ENCODE measurements at places on chromosomes 1 and 21.

DNA sequence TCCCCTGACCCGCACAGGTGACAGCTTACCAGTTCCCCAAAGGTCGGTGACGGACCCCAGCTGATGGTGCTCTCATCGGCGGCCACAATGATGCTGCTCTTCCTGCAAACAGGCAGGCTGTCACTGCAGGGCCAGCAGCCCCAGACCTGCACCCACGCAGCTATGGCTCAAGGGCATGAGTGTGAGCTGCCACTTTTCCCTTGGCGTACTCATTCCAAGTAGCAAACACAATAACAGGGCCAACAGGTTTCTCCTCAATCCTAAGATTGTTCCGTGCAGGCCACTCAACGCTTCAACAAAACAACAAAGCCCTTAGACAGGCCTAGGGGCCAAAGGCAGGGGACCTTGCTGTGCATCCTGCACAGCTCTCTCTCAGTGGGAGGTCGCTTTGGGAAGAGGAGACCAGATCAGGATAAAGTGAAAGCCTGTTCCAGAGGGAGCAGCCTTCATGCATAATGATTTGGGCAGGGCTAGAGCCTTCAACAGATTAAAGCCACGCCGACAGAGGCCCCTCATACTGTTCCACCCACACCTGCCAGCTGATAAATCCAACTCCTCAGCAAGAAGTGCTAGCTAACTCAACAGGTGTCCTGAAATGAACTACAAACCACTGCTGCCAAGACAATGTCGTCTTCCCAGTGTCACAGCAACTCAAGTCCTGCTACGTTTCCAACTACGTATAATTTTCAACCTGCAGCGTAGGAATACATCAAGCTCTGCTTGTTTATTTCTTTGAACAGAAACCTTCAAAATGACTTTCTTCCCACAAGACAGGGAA, 27.2 kb downstream of the RCC2 start:
- DNase-seq: no peak

- DNase-seq: peak; percentile 19
These were observed 704 bp upstream of the CRABP2 start for GRCh38 chr1:156705918-156706656.

- no peak for DNase-seq
These were observed at the start of gene SPRR3 for GRCh38 chr1:153001382-153001781. Gene SPRR3 (plus strand): TSS chr1:153001749. CDS start chr1:153003021, 1,272 bp downstream.

- DNase-seq: no peak
These were observed 20.5 kb downstream of the PLA2G4A start for GRCh38 chr1:186849271-186849671.

DNA sequence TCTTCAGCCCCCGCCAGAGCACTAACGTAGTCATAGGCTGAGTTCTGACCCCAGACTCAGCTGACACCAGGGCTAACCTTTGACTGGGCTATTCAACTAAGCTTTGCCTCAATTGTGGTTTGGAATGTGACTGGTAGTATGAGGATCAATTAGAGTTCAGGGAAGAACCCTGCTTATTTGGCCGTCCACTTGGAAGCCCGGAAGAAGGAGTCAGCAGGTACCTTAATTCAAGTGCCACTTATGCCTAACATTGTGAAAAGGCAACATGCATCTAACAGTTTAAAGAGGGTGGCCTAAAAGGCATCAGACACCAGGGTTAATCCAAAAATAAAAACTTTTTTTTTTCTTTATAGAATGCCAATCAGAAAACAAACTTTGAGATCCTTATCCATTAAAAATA, 92.3 kb downstream of the BEND5 start:
- DNase-seq: no peak

GRCh38 chr1:33237579-33237978, 18.7 kb upstream of the ZNF362 start:
- DNase-seq: no peak

DNA sequence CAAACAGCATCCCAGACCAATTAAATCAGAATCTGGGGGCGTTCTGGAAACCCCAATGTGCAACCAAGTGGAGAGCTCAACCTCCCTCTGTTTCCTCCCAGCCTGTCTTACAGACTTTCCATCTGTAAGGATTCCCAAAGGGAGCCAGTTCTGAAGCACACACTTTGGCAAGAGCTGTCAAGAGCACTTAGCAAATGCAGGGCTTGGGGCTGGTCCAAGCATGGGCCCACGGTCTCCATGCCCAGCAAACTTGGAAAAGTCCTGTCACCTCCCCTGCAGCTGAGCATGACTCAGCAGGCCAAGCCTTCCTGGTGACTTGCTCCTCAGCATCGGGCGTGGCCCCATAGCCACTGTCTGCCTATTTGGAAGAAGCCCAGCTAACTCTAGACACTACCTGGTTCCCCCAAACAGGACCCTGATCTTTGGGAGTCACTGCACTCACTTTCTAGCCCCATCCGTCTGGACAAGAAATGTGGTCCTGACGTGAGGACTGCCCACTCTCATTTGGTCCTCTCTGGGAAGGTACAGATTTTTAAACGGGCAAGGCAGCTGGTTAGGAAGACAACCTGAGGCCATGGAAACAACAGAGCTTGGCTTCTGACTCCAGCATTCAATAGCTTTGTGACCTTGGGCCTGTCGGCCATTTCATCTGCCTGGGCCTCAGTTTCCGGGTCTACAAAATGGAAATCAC, 16.9 kb downstream of the SLC2A1 start:
- peak; percentile 32 for DNase-seq

- no peak for DNase-seq
These were observed 601 bp downstream of the UBE2G2 start for GRCh38 chr21:44800971-44801467.

DNA sequence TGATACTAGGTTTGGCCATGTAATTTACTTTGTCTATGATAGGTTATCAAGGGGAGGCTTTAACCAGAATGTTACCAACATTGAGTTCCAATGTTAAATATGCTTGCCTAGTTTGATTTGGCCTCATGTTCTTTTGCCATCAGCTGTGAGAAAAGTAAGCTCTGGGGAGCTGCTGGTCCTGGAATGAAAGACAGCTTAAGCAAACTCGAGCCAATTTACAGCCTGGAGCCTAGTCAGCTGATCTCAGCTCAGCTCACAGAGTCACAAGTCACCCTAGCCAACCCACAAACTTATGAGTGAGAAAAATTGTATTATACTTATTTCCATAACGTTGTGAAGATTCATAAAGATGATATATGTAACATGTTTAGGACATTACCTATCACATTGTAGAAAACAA, 426.7 kb downstream of the RWDD3 start:
- DNase-seq: no peak

- DNase-seq: no peak
These were observed 29.1 kb downstream of the IL12RB2 start for GRCh38 chr1:67336783-67337182.

GRCh38 chr21:26732432-26733221, 112.6 kb downstream of the ADAMTS1 start:
- peak; percentile 51 for DNase-seq

GRCh38 chr21:40454057-40454456, 392.9 kb downstream of the DSCAM start:
- no peak for DNase-seq

- DNase-seq: no peak
These were observed 37.8 kb upstream of the SLC2A1 start for GRCh38 chr1:42996384-42996970.

DNA sequence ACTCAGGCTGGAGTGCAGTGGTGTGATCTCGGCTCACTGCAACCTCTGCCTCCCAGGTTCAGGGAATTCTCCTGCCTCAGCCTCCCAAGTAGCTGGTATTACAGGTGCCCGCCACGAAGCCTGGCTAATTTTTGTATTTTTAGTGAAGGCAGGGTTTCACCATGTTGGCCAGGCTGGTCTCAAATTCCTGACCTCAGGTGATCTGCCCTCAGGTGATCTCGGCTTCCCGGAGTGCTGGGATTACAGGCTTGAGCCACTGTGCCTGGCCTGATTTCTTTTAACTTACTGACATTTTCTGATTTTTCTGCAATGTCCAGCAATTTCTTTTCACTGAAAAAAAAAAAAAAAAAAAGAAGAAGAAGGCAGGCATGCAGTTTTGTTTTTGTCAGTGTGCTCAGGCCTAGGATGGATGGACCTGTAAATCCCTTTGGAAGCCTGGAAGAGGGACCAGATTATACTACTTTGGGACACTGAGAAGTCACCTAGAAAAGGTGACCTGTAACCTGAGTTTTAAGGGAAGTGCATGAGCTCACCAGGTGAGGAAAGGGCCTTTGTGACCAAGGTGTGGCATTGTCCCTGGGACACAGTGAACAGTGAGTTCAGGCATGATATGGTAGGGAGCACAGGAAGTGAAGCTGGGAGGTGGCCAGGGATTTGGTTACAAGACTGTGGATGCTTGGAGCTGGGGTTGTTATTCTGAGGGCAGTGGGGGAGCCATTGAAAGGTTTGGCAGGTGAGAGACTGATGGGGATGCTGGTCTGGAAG, 2.7 kb upstream of the TMEM61 start:
- no peak for DNase-seq

DNA sequence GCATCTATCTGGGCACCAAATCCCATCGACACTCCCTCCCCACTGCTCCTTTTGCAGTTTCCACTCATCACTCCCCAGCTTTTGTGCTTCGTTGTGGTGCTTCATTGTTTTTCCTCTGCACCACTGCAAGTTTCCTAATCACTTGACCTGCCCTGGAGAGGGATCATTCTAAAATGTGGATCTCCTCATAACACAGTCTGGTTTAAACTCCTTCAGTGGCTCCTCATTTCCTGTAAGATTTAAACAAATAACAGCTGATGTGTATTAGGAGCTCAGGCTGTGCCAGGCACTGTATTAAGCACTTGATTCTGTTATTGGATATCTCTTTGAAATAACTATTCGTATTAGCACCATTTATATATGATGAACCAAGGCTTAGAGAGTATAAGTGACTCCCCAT, 51.3 kb downstream of the MAP10 start:
- DNase-seq: no peak

- DNase-seq: peak; percentile 23
These were observed 40.0 kb downstream of the URB2 start for GRCh38 chr1:229665912-229666558.

DNA sequence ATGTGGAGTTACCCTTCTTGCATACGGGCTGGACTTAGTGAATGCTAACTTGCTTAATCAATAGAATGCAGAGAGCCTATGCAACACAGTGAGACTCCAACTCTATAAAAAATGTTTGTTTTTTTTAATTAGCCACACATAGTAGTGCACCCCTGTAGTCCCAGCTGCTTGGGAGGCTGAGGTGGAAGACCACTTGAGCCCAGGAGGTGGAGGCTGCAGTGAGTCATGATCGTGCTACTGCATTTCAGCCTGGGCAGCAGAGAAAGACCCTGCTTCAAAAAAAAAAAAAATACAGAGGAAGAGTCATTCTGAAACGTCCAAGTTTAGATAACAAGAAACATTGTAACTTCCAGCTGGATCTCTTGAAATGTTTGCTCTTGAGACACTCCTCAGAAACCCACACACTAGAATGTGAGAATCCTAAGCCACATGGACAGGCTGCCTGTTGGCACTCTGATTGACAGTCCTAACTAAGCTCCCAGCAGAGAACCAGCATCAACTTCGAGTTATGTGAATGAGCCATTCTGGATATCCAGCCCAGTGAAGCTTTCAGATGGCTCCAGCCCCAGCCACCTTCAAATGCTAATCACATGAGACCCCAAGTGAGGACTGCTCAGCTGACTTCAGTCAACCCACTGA, 20.0 kb upstream of the CAP1 start:
- DNase-seq: no peak

GRCh38 chr1:61047061-61047460, 35.3 kb upstream of the NFIA start:
- no peak for DNase-seq

- DNase-seq: no peak
These were observed 383.2 kb upstream of the ZRANB2 start for GRCh38 chr1:71464016-71464415.

DNA sequence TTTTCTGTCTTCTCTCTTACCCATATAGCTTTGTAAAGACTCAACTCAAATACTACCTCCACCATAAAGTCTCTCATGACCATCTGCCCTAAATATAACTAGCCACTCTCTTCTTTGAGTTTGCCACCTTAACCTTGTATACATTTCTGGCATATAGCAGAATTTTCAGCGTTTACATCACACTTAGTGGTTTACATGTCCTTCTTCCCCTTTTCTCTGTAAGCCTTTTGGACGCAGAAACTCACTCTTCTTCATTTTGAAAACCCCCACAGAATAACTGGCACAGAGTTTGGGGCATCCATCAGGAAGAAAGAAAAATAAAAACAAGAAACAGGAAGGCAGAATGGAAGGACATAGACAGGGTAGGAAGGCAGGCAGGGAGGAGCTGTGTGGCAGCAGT, 131.8 kb upstream of the DUSP10 start:
- no peak for DNase-seq

Measured in midbrain (tissue), 1 donor.